ENCODE measurements at places on chromosomes 2 and 18. TPM values are rescaled to one million over a fixed set of nuclear protein-coding genes. Genes with fewer than 3 reads are reported as not detected.
A peak's percentile ranks its signal among the peaks of the same experiment; 100 is the strongest.

GRCh38 chr2:16604236-16604635, 61.4 kb downstream of the CYRIA start:
- peaks cover 3% of the 10 kb centered on the region for H3K4me1 ChIP-seq
- no peaks in the 10 kb centered on the region for H3K36me3 ChIP-seq
- no peak overlapping the region for H3K27ac ChIP-seq
- H3K4me3 ChIP-seq: no peak overlapping the region

- no peak overlapping the region for H3K27ac ChIP-seq
- H3K4me3 ChIP-seq: no peak overlapping the region
- no peak for DNase-seq
- peaks cover 50% of the 10 kb centered on the region for H3K36me3 ChIP-seq
- no peaks in the 10 kb centered on the region for H3K27me3 ChIP-seq
- no peaks in the 10 kb centered on the region for H3K4me1 ChIP-seq
Observed at GRCh38 chr2:36480028-36480427, 117.9 kb downstream of the FEZ2 start.

DNA sequence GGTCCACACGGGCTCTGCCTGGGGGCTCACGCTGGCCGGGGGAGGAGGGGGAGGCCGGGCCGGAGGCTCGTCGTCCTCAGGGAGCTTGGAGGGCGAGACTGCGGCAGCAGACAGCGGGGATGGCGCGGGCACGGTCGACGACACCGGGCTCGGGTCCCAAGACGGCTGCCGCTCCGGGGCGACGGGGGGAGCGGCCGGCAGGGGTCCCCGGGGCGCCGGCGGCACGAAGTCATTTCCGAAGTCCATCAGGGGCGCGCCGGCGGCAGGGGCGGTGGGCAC, 491 bp downstream of the RTN4 start:
- peak overlapping the region; percentile 91 for H3K4me3 ChIP-seq
- H3K27ac ChIP-seq: peak overlapping the region; percentile 96
- peaks cover 20% of the 10 kb centered on the region for H3K36me3 ChIP-seq

- H3K4me1 ChIP-seq: no peaks in the 10 kb centered on the region
- H3K4me3 ChIP-seq: no peak overlapping the region
- no peak for DNase-seq
- H3K27ac ChIP-seq: no peak overlapping the region
Observed at GRCh38 chr2:52017646-52018235, 985.8 kb upstream of the NRXN1 start.

The HOXD4 gene
- not detected for total RNA-seq

DNA sequence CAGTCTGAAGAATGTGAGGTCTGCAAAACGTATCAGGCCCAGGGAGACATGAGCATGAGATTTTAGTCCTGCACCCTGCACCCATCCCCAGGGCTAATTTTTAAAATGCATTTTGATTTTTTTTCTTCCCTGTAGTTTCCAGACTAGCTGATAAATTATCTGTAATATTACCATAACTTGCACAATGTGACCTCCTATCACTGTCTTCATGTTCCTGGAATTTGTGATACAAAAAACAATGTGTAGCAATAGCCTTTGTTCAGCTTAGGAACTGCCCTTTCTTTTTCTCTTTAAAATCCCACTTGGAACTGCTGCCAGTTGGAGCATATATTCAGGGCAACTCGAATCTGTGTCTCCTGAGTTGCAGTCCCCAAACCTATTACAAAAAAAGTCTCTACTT, 222.8 kb upstream of the HS6ST1 start:
- no peaks in the 10 kb centered on the region for H3K36me3 ChIP-seq
- no peaks in the 10 kb centered on the region for H3K4me1 ChIP-seq
- no peak overlapping the region for H3K27ac ChIP-seq
- no peaks in the 10 kb centered on the region for H3K27me3 ChIP-seq

DNA sequence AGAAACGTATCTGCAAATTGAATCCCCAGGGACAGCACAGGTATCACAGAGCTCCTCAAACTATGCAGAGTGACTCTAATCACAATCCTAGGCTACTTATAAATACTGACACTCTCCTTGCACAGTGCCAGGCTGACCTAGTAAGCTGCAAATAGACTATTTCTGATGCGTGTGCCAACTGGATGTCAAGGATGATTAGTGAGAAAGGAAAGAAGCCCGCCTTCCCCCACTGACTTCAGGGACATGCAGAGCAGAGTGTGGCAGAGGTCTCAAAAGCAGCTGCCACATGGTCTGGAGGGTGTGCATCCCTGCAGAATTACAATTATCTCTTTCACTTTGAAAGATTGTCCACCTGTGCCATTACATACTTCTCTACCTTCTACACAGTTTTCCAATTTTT, 235.6 kb downstream of the CPS1 start:
- no peaks in the 10 kb centered on the region for H3K4me1 ChIP-seq
- H3K27ac ChIP-seq: no peak overlapping the region
- no peak for DNase-seq
- H3K36me3 ChIP-seq: no peaks in the 10 kb centered on the region
- H3K27me3 ChIP-seq: no peaks in the 10 kb centered on the region
- no peak overlapping the region for H3K4me3 ChIP-seq
